Activated naive CD4-positive, alpha-beta T cell treated with anti-CD3 and anti-CD28 coated beads for 36 hours (primary cell): ENCODE measurements at places on chromosomes 2 and 18.

DNA sequence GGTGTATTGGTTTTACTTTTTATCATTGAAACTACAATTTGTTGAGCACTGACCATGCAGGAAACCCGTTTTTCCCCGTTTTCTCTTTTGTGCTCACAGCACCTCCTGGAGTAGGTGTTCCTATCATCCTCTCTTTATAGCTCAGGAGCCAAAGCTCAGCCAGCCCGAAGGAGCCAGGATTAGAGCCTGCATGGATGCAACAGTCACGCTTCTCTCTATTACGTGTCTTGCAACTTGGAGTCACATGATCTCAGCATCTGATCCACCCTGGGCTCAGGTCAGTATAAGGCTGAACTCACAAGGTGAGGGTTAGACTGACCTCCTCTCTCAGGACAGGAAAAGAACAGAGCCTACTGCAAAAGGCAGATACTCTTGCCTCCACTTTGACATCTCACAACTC is 150.5 kb downstream of the MBP start:
- no peak for DNase-seq

DNA sequence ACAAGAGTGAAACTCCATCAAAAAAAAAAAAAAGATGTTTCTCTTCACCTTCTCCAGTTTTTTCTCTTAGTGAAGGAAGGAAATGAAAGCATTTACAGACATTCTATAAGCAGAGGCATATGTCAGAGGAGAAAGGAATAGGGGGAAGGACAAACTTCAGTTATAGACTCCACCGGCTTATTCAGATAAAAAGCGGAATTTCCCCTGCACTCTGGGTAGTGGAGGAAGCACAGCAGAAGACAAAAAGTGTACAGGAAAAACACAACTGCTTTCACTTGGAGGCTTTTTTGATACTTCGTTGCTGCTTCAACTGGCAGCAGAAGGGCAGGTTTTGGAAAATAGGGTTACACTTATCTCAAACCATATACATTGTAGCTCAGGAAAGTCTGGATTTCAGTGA is 3.2 kb upstream of the MGAT4A start:
- peak; percentile 47 for DNase-seq

GRCh38 chr2:210445116-210445707 is 31.3 kb downstream of the LANCL1 start:
- no peak for DNase-seq

DNA sequence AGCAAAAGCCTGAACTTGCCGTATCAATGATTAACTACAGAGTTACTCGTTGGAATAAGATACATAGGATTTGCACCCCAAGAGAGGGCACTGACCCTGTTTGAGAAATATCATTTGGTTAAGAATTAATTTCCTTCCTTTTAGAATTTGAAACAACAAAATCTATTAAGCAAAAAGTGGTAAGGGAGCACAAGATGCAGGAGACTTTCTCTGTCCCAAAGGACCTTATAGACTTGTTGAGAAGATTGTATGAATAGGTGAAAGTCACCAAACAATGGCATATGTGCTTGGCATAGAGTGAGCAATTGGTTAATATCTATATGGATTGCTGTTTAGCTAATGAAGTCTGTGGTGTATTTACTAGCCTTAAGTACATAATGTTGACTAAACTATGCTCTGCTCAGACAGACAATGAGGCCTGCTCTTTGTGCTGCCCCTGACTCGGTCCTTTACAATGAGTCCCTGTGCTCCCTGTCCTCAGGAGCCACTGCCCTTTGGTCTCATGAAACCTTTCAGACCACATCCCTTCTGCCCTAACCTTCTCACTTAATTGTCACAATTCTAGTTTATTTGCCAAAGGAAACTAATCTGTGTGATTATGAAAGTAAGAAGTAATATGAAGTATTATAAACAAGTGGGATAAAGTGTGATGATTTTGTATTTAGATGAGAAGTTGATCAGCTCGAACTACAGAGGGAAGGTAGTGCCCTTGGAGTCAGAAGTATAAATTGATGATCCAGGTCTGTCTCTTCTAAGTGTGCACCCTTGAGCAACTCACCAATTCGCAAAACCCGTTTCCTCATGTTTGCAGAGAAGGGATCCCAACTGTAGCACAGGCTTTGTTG is 21.2 kb upstream of the HNMT start:
- DNase-seq, result no peak

DNA sequence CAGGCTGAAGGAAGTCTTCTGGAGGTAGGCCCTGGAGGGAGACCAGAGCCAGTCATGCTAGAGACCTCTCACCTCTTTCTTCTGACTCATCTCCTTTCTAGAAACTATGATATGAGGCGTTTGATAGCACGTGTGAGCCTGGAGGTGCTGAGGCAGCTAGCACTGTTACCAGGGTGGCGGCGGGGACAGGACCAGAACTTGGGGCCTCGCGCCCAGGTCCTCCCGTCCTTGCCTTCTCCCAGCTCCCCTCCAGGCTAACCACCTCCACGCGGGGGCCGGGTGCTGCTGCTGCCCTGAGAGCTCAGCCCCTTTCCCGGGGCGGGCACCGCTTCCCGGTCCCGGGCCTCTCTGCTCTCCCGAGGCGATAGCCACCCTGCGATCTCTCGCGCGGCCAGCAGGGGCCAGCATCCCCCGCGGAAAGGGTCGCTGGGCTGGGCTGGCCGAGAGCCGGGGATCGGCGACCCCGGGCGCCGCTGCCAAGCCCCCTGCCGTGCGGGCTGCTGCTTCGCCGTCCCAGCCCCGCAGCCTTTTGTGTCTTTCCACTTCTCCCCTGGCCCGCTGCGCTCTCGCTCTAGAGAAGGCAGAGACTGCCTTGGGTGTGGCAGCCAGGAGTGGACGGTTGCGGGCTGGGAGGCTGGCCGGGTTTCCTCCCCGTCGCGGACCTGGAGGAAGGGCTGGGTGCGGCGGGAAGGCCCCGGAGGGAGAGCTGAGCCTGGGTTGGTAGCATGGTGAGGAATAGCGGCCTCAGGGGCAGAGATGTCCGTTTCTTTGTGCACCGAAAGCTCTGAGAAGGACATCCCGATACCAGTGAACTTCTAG is 49.1 kb downstream of the TMEM17 start:
- DNase-seq, result peak; percentile 67

- DNase-seq, result no peak
Observed at GRCh38 chr2:3692375-3692774, 11.0 kb upstream of the DCDC2C start.

DNA sequence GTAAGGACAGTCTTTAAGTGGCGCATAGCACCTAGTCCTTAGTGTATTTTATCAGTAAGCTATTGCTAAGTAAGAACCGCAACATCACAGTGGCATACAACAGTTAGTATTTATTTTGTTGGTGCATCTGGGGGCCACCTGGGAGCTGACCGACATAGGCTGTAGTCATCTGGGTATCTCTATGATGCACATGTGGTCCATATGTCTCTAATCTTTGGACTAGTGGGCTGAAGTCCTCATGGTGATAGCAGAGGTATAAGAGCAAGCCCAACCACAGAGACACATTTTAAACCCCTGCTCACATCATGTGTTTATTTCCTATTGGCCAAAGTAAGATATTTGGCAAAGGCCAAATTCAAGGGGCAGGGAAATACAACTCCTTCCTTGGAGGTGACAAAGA is 2.9 kb downstream of the CAMKMT start:
- DNase-seq, result no peak

- no peak for DNase-seq
Observed at GRCh38 chr2:152678808-152679207, 38.5 kb downstream of the PRPF40A start.

DNA sequence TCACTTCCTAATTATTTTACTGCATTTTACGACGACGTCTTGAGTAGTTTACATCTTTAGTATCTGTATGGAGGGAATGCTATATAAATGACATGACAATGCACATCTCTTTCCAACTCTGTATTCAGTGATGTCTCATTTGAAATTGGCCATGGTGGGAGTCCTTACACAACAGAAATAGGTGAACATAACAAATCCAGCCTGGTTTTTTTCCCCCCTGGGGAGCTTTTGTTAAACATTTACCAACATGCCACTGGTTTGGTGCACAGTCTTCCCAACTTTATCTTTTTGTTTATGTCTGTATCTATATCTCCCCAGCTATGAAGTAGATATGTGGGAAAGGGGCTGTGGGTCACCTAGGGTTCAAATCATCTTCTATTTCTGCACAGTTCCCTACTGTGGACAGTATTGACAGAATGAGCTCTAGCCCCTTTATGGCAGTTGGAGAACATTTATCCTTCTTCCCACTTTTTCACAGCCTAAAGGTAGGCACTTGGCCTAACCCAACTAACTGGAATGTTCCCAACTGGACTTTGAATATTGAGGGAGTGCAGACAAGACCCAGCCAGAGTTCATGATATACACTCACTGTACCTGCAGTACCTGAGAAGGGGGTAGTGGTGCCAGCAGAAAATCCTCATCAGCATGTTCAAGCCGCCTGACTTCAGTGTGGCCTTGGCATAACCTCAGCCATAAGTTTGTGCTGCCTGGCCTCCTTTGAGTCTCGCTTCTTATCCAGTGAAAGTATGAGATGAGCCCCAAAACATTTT is 5.7 kb upstream of the RTKN start:
- DNase-seq, result no peak

DNA sequence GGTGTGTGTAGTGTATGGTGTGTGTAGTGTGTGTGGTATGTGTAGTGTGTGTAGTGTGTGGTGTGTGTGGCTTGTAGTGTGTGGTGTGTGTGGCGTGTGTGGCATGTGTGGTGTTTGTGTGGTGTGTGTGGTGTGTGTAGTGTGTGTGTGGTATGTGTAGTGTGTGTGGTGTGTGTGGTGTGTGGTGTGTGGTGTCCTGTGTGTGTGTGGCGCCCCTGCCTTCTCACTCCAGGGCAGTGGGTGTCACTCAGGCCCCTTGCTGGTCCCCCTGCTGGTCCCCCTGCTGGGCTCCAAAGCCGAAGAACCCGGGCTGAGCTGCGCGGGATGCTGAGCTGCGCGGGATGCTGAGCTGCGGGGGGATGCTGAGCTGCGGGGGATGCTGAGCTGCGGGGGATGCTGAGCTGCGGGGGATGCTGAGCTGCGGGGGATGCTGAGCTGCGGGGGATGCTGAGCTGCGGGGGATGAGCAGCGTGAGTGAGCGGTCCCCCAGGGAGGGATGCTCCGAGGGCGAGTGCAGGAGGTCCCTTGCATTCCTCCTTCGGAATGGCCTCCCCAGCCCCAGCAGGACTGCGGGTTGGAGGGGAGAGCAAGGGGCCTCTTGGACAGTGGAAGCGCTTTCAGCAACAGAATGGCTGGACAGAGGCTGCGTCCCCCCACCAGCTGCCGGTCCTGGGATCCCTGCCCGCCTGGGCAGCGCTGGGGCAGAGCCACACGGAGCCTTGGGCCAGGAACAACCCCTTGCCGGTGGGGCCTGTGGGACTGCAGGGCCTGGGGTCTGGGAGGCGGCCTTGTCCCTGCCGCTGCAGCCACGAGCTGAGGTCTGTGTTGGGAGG is 3.4 kb upstream of the RTP5 start:
- DNase-seq, result peak; percentile 63

GRCh38 chr2:228841877-228842276 is 429.2 kb downstream of the PID1 start:
- no peak for DNase-seq

DNA sequence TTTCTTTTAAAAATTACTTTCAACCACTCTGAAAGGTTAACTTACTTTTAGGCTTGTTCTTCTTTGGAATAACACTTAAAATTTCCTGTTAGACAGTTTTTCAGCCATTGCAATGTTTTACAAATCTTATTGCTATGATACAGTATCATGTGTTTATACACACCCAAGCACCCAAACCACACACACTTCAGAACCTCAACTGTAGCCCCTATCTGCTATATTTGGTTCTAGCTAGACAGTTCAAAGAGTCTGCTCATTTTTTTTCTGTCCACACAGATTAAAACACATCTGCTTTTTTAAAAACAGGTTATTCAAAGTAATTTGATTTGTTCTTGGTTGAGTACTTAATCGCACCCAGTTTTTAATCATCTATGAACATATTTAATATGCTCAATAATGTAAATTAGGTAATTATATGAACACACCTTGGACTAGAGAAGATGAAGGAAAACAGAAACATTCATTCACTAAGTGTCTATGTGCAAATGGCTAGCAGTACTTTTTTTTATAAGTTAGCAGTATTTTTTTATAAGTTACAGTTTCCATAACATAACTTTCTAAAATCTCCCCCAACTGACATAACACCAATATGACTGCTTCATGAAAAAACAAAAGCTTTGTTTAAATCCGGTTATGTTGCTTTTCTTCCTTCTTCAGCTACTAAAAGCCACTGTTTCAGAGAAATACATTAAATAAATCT is 17.6 kb downstream of the FBXO11 start:
- DNase-seq, result no peak

GRCh38 chr2:191321861-191322662 is 76.9 kb downstream of the MYO1B start:
- peak; percentile 34 for DNase-seq

GRCh38 chr2:89837962-89838625 is 1146.6 kb downstream of the RPIA start:
- no peak for DNase-seq

GRCh38 chr2:226838722-226839121 is 2.9 kb downstream of the RHBDD1 start:
- DNase-seq, result no peak
